Activated T-cell treated with anti-CD3 and anti-CD28 coated beads for 24 hours (primary cell): ENCODE measurements at places on chromosomes 1 and 21.

- DNase-seq = no peak
Measured at GRCh38 chr1:95790136-95790535, 556.1 kb downstream of the RWDD3 start.

GRCh38 chr1:52003877-52004276 is 13.4 kb upstream of the RAB3B start:
- DNase-seq = no peak

DNA sequence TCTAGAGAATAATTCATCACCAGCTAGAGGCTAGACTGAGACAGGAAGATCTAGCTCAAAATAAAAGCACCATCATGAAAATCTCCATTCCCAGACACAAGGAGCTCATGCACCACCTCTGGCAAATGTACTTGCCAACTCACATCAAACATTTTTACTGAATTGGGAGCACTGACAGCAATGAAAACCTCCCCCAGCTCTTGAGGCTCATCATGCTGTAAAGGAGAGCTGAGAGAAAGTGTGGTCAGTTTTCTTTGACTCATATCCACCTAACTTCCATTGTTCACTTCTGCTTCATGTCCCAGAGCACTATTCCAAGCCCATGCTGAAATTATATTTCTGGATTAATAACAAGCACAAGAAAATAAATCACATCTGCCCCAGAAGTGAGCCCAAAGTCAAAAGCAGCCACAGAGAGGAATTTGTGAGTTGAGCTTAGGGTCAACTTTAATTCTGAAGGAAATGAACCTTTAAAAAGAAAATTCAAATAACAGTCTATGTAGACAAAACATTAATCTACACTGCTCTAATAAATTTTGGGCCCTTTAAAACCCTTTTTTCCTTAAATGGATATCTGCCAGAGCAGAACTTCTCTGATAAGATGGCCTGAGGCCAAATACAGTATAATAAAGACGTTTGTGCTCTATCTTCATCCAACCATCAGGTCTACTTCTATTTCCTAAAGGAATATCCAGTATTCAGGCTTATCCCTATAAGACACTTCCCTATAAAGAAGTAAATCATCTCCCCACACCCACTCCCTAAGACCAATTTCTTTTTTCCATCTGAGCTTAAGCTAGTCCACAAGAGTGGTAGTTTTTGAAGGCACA is 85.9 kb upstream of the ADAM30 start:
- DNase-seq = no peak

- DNase-seq = no peak
Measured at GRCh38 chr1:208198236-208198635, 45.9 kb downstream of the PLXNA2 start.

- DNase-seq = no peak
Measured at GRCh38 chr1:26016953-26017545, 4.5 kb upstream of the EXTL1 start.

DNA sequence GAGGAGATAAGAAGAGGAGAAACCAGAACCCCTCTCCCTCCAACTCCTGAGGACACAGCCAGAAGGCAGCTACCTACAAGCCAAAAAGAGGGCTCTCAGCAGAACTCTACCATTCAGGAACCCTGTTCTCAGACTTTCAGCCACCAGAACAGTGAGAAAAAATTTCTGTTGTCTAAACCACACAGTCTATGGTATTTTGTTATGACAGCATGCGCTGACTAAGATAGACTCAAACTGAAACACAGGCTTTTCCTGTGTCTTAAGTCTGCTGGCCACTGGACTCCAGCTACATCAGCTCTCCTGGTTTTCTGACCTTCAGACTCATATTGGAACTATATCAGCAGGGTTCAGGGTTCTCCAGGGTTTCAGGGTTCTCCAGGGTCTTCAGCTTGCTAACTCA is 126.5 kb upstream of the TNFSF4 start:
- DNase-seq = no peak

DNA sequence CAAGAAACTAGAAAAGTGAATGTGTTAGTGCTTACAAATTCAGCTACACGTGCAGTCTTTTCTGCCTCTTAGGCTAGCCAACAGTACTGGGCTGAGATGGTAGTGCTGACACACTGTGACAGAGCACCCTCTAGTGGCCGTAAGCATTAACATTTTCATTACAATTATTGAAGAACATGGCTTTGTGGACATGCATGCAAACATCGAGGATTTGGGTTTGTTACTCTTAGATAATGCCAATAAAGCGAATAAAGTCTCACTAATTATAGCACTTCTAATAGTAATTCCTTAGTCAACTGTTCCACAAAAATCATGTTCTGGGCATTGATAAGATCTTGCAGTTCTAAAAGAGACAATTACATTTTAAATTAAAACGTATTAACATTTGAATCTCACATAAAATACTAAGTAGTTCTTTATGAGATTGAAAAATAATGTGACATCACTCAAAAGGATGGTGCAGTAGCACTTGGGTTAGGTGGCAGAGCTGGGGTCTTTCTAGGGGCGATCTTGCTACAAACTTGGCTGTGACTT is 47.1 kb downstream of the MYSM1 start:
- peak; percentile 31 for DNase-seq

DNA sequence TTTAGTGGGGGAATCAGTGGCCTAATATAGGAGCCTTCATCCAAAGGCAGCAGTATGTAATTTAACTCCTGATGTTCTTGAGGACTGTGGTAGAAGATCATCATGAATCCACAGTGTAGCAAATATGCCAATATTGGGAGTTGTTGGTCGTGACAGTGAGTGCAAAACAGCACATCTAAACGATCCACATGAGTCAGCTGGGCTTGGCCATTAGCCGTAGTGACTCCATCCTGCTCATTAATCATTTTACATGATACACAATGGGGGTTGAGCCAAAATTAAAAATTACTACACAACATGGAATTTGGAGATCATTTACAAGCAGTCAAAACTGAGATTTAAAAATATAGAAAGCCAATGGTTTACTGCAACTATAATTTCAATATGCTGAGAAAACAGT is 653.9 kb upstream of the CAMK1G start:
- DNase-seq = no peak

GRCh38 chr1:43981135-43981491 is 2.1 kb downstream of the B4GALT2 start:
- no peak for DNase-seq

GRCh38 chr1:9097947-9098705 is 28.7 kb upstream of the SLC2A5 start:
- no peak for DNase-seq

DNA sequence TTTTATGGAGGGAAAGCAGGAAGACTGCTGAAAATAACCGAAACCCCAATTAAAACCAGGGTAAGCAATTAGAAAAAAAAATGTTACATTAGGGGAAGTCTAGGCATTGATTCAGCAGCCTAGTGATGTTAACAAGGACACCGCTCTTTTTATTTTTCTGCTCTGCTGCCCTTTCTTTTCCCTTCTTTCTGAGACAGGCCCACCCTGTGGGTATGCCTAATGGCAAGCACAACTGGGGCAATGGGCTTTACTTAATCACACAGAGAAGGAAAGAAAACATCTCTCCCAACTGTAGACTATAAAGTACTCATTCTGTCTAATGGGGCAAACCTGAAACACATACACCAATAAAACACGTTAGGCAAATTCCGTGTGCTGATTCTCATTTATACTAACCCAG is 69.6 kb downstream of the GBP6 start:
- DNase-seq = no peak

DNA sequence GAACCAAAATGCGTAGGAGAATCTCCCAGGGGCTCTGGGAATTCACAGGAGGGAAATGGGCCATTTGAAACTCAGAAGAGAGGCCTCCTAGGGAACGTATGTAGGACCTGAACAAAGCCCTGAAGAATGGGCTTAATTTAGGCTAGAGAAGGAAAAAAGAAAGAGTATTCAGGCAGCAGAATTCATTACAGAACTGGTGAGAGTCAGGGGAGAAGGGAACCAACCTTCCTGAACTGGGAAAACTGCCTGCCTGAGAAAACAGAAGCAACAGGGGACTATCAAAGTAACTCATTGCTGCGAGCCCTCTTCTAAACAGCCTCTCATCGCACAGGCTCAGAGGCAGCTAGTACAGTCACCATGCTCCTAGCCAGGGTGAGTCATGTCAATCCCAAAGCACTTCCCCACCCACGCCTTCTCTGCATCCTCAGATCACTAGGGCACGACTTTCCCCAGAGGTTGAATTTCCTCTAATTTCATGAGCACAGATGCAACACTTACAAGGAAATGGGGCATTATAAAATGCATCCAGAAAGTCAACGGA is 98.1 kb downstream of the ADSS2 start:
- no peak for DNase-seq

DNA sequence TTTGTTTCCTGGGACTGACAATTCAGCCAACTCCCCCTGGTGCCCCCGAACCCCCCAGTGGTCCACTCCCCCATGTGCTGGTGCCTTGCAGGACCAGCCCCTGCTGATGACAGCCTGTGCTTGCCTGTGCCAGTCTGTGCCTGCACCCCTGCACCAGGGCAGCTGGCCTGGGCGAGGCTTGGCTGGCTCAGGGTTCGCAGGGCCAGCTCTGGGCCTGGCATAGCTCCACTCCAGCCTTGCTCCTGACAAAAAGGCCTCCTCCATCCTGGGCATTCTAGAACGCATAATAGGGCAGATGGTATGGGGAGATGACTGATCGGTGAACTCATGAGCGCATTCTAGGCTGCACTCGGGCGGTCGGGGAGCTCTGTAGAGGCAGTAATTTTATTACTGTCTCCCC is 5.4 kb downstream of the CNTN2 start:
- no peak for DNase-seq

GRCh38 chr1:14064649-14065442 is 364.9 kb downstream of the PRDM2 start:
- DNase-seq = no peak

- DNase-seq = no peak
Measured at GRCh38 chr1:157671895-157672294, 28.7 kb downstream of the FCRL3 start.

- no peak for DNase-seq
Measured at GRCh38 chr1:53686091-53686964, 52.6 kb downstream of the GLIS1 start.

DNA sequence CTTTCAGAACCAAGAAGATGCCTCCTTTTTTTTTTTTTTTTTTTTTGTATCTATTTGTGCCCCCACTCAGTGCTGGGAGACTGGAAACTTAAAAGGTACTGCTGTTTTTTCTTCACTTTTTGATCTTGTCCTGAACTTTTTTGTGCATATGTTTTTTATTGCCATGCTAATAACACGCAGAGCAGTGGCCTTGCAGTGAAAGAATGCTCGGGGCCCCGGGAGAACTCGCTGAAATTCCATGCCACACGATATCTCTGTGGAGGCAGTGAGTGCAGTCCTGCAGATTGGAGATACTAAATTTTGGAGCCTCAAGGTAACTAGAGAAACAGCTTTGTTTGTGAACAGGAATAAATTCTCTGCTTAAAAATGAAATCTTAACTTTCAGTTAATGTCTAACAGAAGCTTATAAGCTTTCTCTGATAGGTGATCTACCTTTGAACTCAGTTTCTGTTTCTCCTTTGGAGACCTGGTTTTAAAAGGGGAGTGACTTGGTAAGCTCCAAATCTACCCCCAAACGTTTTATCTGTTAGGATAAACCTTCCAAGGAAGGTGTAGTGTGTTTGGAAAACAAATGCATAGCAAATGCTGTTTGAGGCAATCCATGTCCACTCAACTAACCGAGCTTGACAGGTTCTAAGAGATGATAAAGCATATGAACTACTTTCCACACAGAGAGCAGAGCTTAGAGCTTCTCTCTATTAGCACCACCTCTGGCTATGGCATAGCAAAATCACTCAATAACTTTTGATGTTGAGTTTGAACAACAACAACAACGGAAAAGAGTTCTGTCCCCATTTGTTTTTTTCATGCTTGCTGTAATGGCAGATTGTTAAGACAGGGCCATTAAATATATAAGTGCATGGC is 113.7 kb upstream of the PLXNA2 start:
- DNase-seq = no peak

DNA sequence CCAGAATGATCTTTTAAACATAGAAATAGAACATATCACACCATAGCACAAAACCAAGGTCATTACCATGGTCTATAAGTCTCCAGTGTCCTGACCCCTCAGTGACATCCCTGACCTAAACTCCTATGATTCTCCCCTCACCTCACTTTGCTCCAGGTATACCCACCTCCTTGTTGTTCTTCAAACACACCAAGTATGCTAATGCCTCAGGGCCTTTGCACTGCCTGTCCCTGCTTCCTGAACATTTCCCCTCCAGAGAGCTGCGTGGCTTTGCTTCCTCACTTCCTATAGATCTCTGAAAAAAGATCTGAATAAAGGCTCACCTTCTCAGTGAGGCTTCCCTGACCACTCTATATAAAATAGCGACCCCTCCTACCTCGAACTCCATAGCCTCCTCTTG is 1.1 kb downstream of the GOLT1A start:
- no peak for DNase-seq

- DNase-seq = no peak
Measured at GRCh38 chr1:21865609-21865942, 53.5 kb downstream of the LDLRAD2 start.

DNA sequence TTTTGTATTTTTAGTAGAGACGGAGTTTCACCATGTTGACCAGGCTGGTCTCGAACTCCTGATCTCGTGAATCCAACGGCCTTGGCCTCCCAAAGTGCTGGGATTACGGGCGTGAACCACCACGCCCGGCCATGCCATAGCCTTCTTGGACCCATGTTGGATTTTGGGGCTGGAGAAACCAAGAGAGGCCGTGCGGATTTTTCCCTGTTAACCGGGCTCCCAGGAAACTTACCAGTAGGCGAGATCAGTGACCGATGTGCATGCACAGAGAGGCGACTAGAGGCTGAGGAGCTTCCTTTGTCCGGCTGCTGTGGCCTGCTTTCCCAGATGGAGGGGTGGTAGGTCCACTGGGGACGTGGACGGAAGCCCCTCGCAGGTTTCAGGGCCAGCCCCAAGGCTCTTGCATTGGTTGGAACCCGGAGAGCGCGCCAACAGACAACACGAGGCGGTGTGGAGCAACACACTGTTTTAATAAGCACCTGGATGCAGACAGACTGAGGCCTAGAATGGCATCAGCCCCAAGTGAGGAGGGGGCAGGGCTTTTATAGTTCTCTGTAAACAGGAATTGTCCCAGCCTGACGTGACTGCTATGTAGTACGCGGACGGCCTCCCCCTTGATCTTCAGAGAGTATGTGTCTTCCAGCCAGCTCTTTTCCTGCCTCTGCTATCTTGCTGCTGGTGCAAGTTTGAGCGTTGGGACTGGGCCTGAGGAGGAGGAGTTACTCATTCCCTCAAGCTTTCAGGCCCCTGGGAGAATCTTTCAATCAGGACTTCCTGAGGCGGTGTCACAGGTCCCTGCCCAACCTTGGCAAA is at the start of gene ERVH48-1:
Gene ERVH48-1, minus strand, starts transcription at position 517 of the 813 bp plus-strand sequence. CDS start 6,624 bp downstream, outside the sequence.
- no peak for DNase-seq

DNA sequence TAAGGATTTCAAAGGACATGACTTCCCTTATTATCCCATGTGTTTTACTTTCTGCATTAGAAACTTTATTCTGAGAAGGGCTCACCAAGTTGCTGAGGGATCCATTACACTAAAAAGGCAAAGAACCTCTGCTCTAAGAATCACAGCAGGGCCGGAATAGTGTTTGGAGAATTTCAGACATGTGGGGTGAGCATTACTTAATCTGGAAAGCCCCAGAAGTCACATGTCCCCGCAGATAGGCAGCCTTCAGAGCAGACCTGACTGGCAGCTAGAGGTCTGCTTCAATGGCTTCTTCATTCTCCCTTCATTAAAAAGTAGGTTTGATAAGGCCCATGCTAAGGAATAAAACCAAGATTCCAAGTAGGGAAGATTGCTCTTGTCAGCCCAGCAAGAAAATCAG is 52.6 kb upstream of the RBM15 start:
- no peak for DNase-seq
